ENCODE measurements at places on chromosomes 1 and 21.

- no peak for DNase-seq
Measured at GRCh38 chr1:58104960-58105359, 441.6 kb downstream of the OMA1 start.

DNA sequence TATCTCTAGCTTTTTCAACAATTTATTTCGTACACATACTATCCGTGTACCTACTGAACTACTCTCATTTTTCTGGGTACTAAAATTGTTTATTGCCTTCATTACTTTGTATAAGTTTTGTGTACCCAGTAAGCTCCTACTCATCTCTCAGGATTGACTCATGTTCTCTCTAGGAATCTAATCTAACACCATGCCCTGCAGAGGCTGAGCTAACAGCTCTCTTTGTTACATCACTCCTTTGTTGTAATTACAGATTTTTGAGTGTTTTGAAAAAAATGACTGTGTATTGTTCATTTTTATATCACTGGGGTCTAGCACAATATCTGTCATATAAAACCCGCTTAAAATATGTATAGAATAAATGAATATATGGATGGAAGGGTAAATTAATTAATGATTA is 167.1 kb downstream of the ATP6V1G3 start:
- DNase-seq, result no peak

DNA sequence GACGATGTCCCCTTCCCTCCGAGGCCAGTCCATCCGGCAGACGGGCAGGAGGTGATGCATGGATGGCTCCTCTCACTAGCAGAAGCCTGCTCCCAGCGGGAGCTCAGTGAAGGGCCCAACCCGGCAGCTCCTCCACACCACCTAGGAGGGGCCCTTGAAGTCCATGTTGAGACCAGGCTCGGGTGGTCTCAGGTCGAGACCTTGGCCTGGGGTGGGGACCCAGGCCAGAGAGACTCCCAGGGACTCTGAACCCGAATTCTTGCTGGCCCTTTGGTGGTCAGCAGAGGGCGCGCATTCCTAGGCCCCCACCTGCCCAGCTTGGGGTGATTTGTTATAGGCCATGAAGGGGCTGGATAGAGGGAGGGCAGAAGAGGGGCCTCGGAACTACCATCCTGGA is 642 bp upstream of the NT5C1A start:
- DNase-seq, result no peak

GRCh38 chr1:168468042-168468809 is 75.6 kb downstream of the XCL2 start:
- DNase-seq, result no peak

DNA sequence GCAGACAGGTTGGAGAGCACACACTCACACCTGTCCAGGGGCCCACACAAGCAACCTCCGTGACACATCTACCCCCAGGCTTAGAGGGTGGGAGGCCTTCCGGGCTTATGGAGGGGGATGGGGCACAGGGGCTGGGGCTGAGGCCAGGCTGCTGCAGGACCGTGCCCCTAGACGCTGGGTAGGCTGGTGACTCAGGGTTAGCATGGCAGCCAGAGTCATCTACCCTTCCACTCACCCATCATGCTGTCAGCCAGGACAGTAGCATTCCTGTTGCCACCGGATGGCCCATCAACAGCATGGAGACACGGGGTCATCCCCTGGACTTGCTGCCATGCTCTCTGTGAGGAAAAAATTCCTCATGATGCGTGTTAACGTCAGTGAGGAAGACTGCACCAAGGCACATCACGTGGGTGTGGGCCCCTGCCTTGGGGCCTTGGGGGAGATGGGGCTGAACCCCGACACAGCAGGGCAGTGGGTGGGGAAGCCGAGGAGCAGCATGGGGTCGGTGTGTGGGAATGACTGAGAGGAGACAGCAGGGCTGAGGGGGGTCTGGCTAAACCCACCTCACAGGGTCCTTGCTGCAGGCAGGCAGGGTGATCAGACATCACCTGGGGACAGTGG is 52.8 kb downstream of the WNT9A start:
- DNase-seq, result no peak

GRCh38 chr1:180160357-180160756 is 5.7 kb downstream of the QSOX1 start:
- no peak for DNase-seq

GRCh38 chr1:231933711-231934626 is 307.4 kb downstream of the DISC1 start:
- DNase-seq, result no peak

DNA sequence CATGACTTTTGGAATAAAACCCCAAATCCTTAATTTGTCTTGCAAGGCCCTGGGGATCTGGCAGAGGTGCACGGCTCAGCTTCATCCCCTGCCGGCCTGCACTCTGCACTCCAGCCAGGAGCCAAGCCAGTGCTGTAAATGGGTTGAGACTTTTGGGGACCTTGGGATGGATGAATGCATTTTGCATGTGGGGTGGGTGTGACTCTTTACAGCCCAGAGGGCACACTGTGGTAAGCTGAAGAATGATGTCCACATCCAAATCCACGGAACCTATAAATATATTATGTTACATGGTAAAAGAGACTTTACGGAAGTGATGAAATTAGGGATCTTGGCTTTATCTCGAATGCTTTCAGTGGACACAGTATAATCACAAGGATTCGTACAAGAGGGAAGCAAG is 177.8 kb downstream of the EDEM3 start:
- no peak for DNase-seq

- DNase-seq, result no peak
Measured at GRCh38 chr1:80099713-80100112, 1093.2 kb upstream of the ADGRL4 start.

DNA sequence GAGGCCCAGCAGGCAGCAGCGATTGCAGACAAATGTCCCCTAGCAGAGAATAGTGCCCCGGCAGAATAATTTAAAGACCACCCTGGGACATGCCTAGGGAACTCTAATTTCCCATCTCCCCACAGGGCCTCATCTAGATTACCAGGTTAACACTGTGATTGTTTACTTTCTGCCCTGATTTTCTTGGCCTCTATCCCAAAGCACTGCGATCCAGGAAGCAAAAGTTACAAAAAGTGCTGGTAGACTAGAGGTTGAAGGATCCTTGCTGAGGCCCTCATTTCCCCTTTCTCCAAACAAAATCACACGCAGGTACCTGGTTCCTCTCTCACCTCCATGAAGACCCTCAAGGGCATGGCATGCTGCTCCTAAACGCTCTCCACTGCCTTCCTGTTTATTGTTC is 229.7 kb downstream of the C1orf94 start:
- no peak for DNase-seq

GRCh38 chr1:168202941-168203654 is 22.7 kb upstream of the SFT2D2 start:
- no peak for DNase-seq

GRCh38 chr1:20932437-20932977 is 145.4 kb upstream of the HP1BP3 start:
- no peak for DNase-seq

GRCh38 chr1:201593200-201593921 is 54.4 kb downstream of the NAV1 start:
- no peak for DNase-seq

- DNase-seq, result no peak
Measured at GRCh38 chr1:180231506-180231921, 1.4 kb downstream of the LHX4 start.

GRCh38 chr1:145908653-145909052 is 1.2 kb downstream of the ITGA10 start:
- no peak for DNase-seq

- no peak for DNase-seq
Measured at GRCh38 chr1:185559684-185560331, 174.4 kb upstream of the HMCN1 start.

DNA sequence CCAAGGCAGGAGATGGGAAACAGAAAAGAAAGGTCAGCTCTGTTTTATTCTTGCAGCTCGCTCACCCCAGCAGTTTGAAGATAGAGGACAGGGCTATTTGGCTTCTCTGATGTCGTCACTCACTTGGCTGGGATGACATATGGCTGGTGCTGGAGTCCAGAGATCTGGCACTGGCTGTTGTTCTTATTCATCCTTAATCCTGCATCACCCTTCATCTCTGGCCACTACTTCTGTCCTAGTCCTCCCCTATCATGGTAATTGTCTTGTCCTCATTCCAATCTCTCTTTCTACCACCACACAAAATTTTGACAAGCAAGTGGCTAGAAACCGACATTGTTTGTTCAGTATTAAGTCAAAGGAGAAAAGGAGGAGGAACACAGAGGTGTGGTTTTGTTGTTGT is 103.8 kb upstream of the PDE4B start:
- DNase-seq, result no peak

DNA sequence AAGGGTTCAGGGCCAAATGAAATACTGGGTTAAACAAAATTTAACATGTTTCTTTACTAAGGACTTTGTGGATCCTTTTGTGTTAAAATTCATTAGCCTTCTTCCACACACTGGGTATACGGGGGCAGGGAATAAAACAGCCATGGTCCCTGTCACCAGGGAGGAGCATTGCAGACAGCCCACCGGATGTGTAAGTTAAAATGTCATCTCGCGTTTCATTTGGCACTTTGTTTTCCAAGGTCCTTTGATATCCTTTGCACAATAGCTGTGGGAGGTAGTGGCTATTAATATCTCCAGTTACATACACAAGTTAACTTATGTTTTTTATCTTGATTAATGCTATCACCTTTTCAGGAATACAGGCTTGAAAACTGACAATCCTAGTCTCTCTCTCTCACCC is 172.7 kb downstream of the BARHL2 start:
- DNase-seq, result no peak

GRCh38 chr1:208475951-208476845 is 232.0 kb upstream of the PLXNA2 start:
- DNase-seq, result no peak

GRCh38 chr1:205834751-205835150 is 15.2 kb downstream of the PM20D1 start:
- DNase-seq, result no peak

DNA sequence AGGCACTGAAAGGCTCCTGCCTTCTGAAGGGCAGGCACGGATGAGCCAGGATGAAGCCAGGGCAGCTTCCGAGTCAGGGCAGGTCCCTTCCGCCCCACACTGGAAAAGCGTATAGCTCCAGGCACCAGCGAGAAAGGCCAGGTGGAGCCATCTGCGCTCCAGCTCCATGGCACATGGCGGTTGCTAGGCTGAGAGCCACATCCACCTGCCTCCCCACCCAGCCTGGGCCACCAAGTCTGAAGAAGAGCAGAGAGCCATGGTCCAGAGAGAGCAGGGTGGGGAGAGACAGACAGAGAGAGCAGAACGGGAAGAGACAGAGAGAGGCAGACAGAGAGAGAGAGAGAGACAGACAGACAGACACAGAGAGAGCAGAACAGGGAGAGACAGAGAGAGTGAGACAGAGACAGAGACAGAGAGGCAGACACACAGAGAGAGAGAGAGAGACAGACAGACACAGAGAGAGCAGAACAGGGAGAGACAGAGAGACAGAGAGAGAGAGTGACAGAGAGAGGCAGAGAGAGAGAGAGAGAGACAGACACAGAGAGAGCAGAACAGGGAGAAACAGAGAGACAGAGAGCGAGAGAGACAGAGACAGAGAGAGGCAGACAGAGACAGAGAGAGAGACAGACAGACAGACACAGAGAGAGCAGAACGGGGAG is 5.2 kb downstream of the FNDC10 start:
- DNase-seq, result no peak

DNA sequence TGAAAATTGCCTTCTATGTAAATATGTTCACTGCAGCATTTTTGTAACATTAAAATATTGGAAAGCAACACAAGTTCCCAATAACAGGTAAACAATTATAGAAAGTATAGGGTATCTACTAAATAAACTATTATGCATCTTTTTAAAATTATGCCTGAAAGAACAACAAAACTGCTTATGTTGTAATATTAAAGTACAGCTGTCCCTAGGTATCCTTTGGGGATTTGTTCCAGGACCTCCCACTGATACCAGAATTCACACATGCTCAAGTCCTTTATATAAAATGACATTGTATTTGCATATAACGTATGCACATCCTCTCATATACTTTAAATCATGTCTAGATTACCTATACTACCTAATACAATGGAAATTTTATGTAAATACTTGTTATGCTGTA is 121.8 kb upstream of the TNFSF4 start:
- no peak for DNase-seq

DNA sequence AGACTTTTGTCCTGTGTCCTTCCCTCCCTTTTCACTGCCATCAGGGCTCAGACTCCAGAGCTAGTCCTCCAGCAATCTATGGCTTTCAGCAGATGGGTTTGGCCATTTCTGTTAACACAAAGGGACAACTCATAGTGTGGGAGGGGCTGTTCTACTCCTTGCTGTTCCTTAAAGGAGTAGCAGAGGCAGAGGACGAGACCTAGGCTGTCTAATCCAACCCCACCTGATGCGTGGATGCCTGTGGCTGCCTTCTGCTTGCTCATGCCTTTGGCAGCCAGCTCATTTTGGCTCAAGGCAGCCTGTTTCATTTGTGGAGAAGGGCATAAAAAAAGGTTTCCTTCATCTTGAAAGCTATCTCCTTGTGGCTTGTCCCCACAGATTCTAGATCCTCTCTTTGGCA is 27.0 kb downstream of the MFSD2A start:
- DNase-seq, result no peak

DNA sequence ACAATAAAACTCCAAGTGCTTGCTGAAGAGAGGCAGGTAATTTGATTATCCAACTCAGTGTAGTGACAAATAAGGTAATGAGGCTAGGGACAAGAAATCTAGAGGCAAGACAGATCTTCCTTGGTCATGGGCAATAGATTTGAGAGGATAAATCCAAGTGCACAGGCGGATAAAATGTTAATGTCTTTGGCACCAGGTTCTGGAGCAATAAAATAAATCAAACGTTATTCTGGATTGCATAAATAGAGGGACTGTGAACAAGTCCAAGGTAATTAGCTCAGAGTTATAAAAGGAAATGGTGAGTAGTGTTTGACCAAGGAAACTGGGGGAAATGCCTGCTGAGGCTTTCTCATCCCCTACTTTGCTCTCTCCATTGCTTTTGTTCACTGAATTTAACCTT is 329.3 kb upstream of the PROX1 start:
- DNase-seq, result no peak

- no peak for DNase-seq
Measured at GRCh38 chr1:182716740-182717720, 32.6 kb upstream of the RGS8 start.
